Thoracic aorta (tissue), 2 donors: ENCODE measurements at places on chromosomes 2 and 18. TPM values are rescaled to one million over a fixed set of nuclear protein-coding genes. Genes with fewer than 3 reads are reported as not detected.
A peak's percentile ranks its signal among the peaks of the same experiment; 100 is the strongest.

DNA sequence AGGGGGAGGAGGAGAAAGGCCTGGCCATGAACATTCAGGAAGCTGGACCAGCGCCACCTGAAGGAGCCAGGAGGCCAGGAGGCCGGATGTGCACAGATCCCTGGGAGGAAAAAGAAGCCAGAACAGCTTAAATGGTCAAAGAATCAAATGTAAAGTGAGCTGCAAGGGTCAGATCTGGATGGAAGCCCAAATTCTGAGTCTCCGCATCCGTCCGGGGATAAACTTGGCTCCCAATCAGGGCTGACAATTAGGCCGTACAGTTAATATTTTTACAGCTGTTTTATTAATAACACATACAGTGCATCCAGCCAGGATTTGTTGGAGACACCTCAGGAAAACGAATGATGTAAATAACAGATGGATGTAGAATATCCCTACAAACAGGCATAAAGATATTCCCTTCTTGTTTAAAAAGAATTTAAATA is 495.1 kb upstream of the TCF4 start:
- no peaks in the 10 kb centered on the region for H3K4me1 ChIP-seq
- H3K36me3 ChIP-seq: no peaks in the 10 kb centered on the region
- no peaks in the 10 kb centered on the region for H3K27me3 ChIP-seq
- H3K27ac ChIP-seq: no peak overlapping the region

Gene NMUR1
- 3.2 TPM for total RNA-seq

- H3K4me3 ChIP-seq: no peak overlapping the region
- no peaks in the 10 kb centered on the region for H3K27me3 ChIP-seq
- H3K36me3 ChIP-seq: no peaks in the 10 kb centered on the region
- DNase-seq: no peak
These were observed 34.8 kb upstream of the MGAT5 start for GRCh38 chr2:134218930-134219658.

GRCh38 chr2:26764906-26765305 is 822 bp downstream of the SLC35F6 start:
- no peaks in the 10 kb centered on the region for H3K27me3 ChIP-seq
- peak overlapping the region; percentile 90 for H3K27ac ChIP-seq
- peak overlapping the region; percentile 94 for H3K4me3 ChIP-seq
- no peak for DNase-seq

- no peaks in the 10 kb centered on the region for H3K4me1 ChIP-seq
- H3K36me3 ChIP-seq: peaks cover 24% of the 10 kb centered on the region
- no peak overlapping the region for H3K4me3 ChIP-seq
- H3K27me3 ChIP-seq: no peaks in the 10 kb centered on the region
- DNase-seq: no peak
- H3K27ac ChIP-seq: no peak overlapping the region
These were observed 28.8 kb downstream of the APCDD1 start for GRCh38 chr18:10482985-10483949.

- no peak overlapping the region for H3K27ac ChIP-seq
- no peaks in the 10 kb centered on the region for H3K36me3 ChIP-seq
- no peak for DNase-seq
- no peak overlapping the region for H3K4me3 ChIP-seq
- H3K27me3 ChIP-seq: no peaks in the 10 kb centered on the region
These were observed 1.9 kb downstream of the CCDC68 start for GRCh38 chr18:54957296-54957832.

Gene SLC4A5
- total RNA-seq: 9.5 TPM

DNA sequence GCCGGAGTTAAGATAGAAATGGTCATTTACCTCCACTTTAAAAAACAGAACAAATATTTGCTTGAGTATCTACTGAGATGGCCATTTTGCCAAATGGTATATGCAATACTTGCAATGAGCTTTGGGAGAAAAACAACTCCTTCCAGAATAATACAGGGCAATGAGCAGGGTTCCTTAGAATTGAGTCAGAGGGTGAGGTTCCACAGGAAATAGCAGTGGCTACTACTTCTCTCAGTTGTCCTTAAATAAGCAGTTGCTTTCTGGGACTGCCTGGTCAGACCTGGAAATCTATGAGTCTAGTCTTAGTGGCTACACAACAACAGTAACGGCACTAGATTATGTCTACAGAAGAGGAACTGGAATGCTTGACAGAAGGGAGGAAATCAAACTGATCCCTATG is 80.9 kb upstream of the CCDC85A start:
- no peak overlapping the region for H3K27ac ChIP-seq
- H3K4me1 ChIP-seq: peaks cover 5% of the 10 kb centered on the region
- no peak for DNase-seq
- H3K4me3 ChIP-seq: no peak overlapping the region
- no peaks in the 10 kb centered on the region for H3K36me3 ChIP-seq

- H3K27me3 ChIP-seq: no peaks in the 10 kb centered on the region
- H3K4me3 ChIP-seq: peak overlapping the region; percentile 89
These were observed 125.4 kb downstream of the OSBPL1A start for GRCh38 chr18:24272229-24272525.
